ENCODE measurements at places on chromosomes 11 and 22.

- H3K4me3 ChIP-seq: peak within 1 kb of the TSS; percentile 76
- peak within 1 kb of the TSS; percentile 91 for H3K27ac ChIP-seq
- H3K27me3 ChIP-seq: no peaks in the 10 kb centered on the region
- H3K4me1 ChIP-seq: peaks cover 3% of the 10 kb centered on the region
- peak; percentile 84 for DNase-seq
Observed at GRCh38 chr22:38201711-38202436, at the start of gene MAFF. Gene MAFF (plus strand): TSS chr22:38201994. CDS start chr22:38213854, 11,860 bp downstream.

DNA sequence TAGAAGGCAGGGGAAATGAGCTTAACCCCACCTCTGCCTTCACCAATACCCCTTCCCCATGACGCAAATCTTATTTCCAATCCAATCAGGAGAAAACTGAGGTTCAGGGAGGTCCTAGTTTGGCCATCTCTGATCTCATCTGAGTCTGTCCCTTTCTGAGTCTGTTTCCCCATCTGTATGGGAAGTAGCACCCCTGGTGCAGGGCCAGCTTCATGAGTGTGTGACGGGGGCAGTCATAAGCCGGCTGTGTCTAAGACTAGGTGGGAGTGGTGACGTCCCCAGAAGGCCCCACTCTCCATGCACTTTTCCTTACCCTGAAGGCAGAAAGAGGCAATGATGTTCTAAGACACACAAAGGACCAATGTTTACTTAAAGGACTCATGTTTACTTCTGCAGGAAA lies 72.3 kb downstream of the MN1 start:
- no peaks in the 10 kb centered on the region for H3K36me3 ChIP-seq
- H3K4me1 ChIP-seq: no peaks in the 10 kb centered on the region
- no peak for DNase-seq
- peaks cover 29% of the 10 kb centered on the region for H3K27me3 ChIP-seq
- no peak overlapping the region for H3K27ac ChIP-seq

GRCh38 chr11:45919806-45920530 lies 2.3 kb upstream of the PEX16 start:
- H3K4me1 ChIP-seq: peaks cover 67% of the 10 kb centered on the region
- peaks cover 2% of the 10 kb centered on the region for H3K27me3 ChIP-seq
- H3K4me3 ChIP-seq: no peak overlapping the region
- DNase-seq: no peak

- H3K27ac ChIP-seq: no peak overlapping the region
- H3K36me3 ChIP-seq: no peaks in the 10 kb centered on the region
- H3K4me3 ChIP-seq: no peak overlapping the region
- H3K4me1 ChIP-seq: no peaks in the 10 kb centered on the region
Observed at GRCh38 chr11:118128721-118129470, 23.7 kb downstream of the SCN4B start.

DNA sequence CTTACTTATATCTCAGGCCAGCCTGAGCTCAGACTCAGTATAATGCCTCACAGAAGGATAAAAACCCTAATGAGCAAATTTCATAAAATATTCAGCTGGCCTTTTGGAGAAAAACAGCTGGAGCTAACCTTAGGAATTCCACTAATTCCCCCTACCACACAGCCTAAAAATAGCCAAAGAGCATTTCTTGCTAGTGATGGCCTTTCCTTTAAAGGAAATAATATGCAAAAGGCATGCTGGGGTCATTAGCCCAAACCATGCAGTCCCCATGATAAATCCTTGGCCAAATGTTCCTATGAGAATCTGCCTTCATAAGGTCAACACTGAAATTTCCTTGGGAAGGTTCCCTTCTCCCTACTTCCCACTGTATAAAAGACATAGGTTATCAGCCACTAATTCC lies 38.2 kb downstream of the SYTL2 start:
- H3K4me3 ChIP-seq: no peak overlapping the region
- peaks cover 6% of the 10 kb centered on the region for H3K4me1 ChIP-seq
- no peaks in the 10 kb centered on the region for H3K36me3 ChIP-seq

- no peak for DNase-seq
- H3K27me3 ChIP-seq: no peaks in the 10 kb centered on the region
- no peaks in the 10 kb centered on the region for H3K4me1 ChIP-seq
Observed at GRCh38 chr11:126339073-126339862, 16.2 kb upstream of the ST3GAL4 start.

DNA sequence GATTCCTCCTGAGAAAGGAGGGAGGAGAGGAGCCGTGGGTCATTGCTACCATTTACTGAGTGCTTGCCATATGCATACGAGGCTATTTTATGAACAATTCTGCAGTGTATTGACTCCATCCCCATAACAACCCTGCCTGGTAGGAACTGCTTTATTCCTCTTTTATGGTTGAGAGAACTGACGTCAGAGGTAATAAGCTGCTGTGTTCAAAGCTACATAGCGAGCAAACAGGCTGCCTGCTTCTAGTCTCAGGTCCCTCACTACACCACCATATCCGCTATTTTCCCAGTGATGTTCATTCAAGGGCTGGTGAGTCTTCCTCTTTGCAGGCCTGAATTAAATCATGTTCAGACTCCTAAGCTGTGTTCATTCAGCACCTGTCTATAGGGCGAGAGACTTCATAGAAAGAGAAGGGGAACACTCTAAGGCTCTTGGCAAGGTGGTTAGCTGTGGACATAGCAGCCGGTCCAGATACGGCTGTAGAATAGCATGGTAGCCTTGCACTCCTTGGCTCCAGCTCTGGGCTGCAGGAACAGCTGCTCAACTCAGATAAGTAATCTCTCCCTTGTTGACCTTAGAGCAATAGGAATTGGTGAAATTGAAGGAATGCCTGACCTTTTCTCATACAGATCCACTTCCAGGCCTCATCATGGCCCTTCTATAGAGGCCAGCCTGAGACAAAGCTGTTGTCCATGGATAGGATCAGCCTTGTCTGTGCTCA lies 82.6 kb downstream of the MICAL2 start:
- H3K27ac ChIP-seq: no peak overlapping the region
- DNase-seq: no peak
- no peak overlapping the region for H3K4me3 ChIP-seq
- peaks cover 34% of the 10 kb centered on the region for H3K4me1 ChIP-seq
- no peaks in the 10 kb centered on the region for H3K36me3 ChIP-seq
- no peaks in the 10 kb centered on the region for H3K27me3 ChIP-seq

DNA sequence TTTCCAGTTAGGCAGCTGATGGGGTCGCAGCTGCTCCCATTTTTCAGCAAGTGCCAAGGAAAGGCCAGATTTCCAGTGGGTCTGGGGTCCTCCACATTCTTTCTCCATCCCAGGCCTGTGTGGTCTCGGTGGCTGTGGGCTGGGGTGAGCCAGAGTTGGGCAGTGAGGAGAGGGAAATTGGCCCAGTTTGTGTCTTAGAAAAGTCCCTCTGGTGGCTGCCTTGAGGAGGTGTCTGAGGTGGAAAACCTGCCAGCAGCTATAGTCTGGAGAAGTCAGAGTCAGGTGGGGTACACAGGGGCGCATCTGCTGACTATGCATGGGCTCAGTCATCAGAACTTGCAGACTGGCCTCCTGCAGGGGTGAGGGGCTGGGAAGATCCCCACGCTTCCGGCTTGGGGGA lies 30.5 kb downstream of the MRGPRD start:
- no peak for DNase-seq
- no peaks in the 10 kb centered on the region for H3K27me3 ChIP-seq
- H3K36me3 ChIP-seq: no peaks in the 10 kb centered on the region
- no peaks in the 10 kb centered on the region for H3K4me1 ChIP-seq
- no peak overlapping the region for H3K27ac ChIP-seq

GRCh38 chr11:76653674-76654284 lies 16.8 kb downstream of the LRRC32 start:
- DNase-seq: no peak
- no peaks in the 10 kb centered on the region for H3K27me3 ChIP-seq
- H3K4me3 ChIP-seq: no peak overlapping the region
- no peaks in the 10 kb centered on the region for H3K36me3 ChIP-seq
- H3K4me1 ChIP-seq: no peaks in the 10 kb centered on the region

DNA sequence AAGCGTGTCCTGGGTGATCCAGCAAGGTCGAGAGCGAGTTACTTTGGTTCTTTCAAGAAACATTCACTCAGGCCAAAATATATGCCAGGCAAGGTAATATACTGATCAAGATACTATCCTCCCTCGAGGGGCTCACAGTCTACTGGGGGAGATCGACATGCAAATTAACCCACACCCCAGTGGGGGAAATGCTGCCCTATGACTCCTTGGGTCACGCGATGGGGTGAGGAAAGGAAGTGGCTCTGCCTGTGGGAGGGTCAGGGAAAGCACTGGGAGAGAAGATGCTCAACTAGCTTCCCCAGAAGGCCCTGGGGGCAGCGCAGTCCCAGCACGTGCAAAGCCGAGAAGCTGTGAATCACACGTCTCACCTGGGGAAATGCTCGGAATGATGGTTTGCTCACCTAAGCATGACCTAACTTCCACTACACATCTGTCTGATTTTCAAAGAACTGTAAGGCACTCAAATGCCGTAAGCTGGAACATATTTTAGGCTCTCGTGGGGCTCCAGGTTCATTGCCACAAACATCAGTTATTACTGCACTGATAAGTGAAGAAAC lies 130.7 kb downstream of the RCN1 start:
- H3K27ac ChIP-seq: no peak overlapping the region
- no peaks in the 10 kb centered on the region for H3K27me3 ChIP-seq
- DNase-seq: no peak
- H3K36me3 ChIP-seq: no peaks in the 10 kb centered on the region
- no peak overlapping the region for H3K4me3 ChIP-seq

GRCh38 chr22:23107487-23108248 lies 34.1 kb downstream of the RSPH14 start:
- no peak overlapping the region for H3K4me3 ChIP-seq
- no peak overlapping the region for H3K27ac ChIP-seq
- DNase-seq: no peak
- peaks cover 3% of the 10 kb centered on the region for H3K27me3 ChIP-seq

DNA sequence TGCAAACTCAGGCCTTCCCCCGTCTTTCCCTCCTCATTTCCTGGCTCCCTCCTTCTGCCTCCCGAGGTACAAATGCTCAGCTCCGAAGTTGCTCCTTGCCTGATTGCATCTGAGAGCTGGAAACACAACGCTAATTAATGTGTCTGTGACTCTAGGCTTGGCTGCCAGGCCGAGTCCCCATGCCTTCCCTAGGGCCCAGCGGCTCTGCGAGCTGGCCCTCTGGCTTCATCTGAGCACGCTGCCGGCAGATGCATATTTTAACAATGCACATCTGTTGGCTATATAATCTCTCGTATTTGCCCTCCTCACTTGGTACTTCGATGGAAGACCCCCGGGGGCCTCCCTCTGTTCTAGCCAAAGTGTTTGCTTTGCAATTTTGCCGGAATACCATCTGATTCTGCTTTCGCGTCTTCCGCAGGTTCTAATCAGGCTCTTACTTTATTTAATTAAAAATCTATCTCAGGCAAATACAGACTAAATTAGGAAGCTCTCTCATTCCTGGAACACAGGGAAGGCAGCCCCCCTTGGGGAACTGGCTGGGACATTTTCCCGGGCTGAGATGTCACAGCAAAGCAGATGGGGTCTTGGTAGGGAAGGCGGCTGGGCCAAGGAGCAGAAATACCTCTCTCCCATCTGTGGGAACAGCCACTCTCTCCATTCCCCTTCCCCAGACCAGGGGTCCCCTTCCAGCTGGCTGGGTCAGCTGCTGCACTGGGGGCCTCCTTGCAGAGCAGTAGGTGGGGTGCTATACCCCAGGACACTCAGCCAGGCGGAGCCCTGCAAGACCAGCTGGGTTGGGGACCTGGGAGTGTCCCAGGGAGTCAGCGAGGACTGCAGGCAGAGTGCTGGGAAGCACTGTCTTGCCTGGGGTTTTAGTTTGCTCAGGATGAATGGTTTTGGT lies 162.8 kb downstream of the ST3GAL4 start:
- H3K36me3 ChIP-seq: no peaks in the 10 kb centered on the region
- H3K27ac ChIP-seq: no peak overlapping the region
- H3K27me3 ChIP-seq: no peaks in the 10 kb centered on the region
- DNase-seq: no peak
- H3K4me1 ChIP-seq: no peaks in the 10 kb centered on the region

- no peak overlapping the region for H3K4me3 ChIP-seq
- H3K27ac ChIP-seq: no peak overlapping the region
- peaks cover 4% of the 10 kb centered on the region for H3K27me3 ChIP-seq
- no peak for DNase-seq
- no peaks in the 10 kb centered on the region for H3K4me1 ChIP-seq
Observed at GRCh38 chr11:12074529-12075195, 35.7 kb upstream of the MICAL2 start.

DNA sequence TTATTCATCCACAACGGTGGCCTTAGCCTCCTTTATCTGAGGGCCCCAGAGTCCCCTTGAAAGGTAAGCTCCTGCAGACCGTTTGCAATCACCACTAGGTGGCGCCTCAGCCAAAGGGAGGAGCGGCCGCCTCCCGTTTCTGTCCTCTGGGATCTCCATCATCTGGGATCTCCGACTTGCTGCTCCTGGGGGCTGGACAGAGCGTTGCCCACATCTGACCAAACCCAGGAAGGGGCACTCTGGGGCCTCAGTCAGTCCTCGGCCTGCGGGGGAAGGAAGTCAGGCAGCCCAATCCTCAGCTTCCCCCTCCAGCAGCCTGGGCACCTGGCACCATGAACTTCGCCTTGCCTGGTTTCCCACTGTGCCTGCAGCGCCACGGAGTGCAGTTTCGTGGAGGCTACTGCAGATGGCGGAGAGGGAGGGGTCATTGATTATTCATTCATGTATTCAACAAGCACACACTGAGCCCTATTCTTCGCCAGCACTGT lies 23.5 kb downstream of the TP53I11 start:
- no peaks in the 10 kb centered on the region for H3K4me1 ChIP-seq
- H3K27me3 ChIP-seq: peaks cover 3% of the 10 kb centered on the region
- no peak overlapping the region for H3K4me3 ChIP-seq
- H3K27ac ChIP-seq: no peak overlapping the region
- no peaks in the 10 kb centered on the region for H3K36me3 ChIP-seq
- DNase-seq: peak; percentile 38

GRCh38 chr11:5242208-5242607 lies 7.4 kb downstream of the HBG1 start:
- no peak overlapping the region for H3K27ac ChIP-seq
- no peaks in the 10 kb centered on the region for H3K4me1 ChIP-seq
- no peaks in the 10 kb centered on the region for H3K27me3 ChIP-seq
- no peak for DNase-seq
- no peak overlapping the region for H3K4me3 ChIP-seq

DNA sequence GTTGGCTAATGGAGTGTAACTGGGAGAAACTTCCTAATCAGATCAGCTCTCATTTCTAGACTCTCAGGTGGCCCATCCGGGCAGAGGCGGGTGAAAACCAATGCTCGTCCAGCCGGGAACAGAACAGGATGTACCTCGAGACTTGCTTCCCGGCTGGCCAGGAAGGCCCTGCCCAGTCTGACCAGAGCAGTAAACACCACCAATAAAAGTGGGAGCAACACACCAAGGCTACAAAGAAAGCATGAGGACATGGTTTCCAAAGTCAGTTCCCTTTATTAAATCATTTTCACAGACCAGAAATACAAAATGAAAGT lies 940 bp upstream of the TNKS1BP1 start:
- H3K27ac ChIP-seq: peak overlapping the region; percentile 87
- H3K4me3 ChIP-seq: peak overlapping the region; percentile 82
- no peaks in the 10 kb centered on the region for H3K27me3 ChIP-seq
- DNase-seq: no peak
- peaks cover 25% of the 10 kb centered on the region for H3K4me1 ChIP-seq

DNA sequence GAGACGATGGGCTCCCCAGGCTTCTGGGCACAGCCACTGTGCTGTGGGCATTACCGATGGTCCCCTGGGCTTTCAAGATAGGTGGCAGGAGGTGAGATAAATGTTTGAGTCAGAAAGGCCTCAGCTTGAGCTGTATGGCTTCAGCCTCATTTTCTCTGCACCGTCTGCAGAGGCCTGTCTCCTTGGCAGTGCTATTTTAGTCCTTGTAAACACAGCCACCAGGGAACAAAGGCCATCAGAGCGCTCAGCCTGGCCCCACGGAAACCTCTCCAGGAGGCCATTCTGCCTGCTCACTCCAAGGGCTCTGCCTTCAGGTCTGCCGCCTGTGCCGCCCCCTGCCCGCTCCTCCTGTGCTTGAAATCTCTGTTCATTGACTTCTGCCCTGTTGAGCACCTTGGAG lies 1424.9 kb downstream of the TBC1D22A start:
- H3K4me1 ChIP-seq: peaks cover 28% of the 10 kb centered on the region
- DNase-seq: no peak
- H3K27ac ChIP-seq: no peak overlapping the region
- no peaks in the 10 kb centered on the region for H3K27me3 ChIP-seq
